Vagina (tissue), 2 donors: ENCODE measurements at places on chromosomes 7 and 10.

GRCh38 chr7:142795339-142795863, 24.6 kb downstream of the PRSS2 start:
- no peak overlapping the region for H3K4me3 ChIP-seq
- H3K36me3 ChIP-seq = no peaks in the 10 kb centered on the region
- H3K27me3 ChIP-seq = peaks cover 4% of the 10 kb centered on the region
- H3K27ac ChIP-seq = no peak overlapping the region
- peaks cover 16% of the 10 kb centered on the region for H3K4me1 ChIP-seq

DNA sequence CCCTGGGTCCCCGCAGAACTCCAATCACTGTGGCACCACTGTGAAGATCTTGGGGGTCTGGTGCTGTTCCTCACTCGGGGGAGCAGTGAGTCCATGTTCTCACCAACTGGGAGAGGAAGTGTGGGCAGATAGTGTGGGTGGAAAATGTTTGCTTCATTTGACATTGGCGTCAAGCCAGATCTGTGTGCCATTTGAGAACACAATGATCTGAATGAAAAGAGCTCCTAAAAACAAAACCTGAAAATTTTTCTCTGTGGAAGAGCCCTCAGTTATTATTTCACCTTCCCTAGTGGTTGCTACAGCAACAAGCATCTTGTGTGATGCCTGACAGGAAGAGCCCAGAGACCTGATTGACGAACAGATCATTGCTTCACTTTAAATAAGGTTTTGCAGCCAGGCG, 125.6 kb downstream of the VIPR2 start:
- H3K4me1 ChIP-seq = peaks cover 22% of the 10 kb centered on the region
- no peak overlapping the region for H3K4me3 ChIP-seq
- DNase-seq = no peak
- H3K27me3 ChIP-seq = no peaks in the 10 kb centered on the region
- no peaks in the 10 kb centered on the region for H3K36me3 ChIP-seq
- H3K27ac ChIP-seq = no peak overlapping the region

GRCh38 chr10:3848005-3848774, 63.2 kb upstream of the KLF6 start:
- peak overlapping the region; percentile 31 for H3K27ac ChIP-seq
- H3K4me3 ChIP-seq = no peak overlapping the region
- peaks cover 33% of the 10 kb centered on the region for H3K4me1 ChIP-seq
- no peaks in the 10 kb centered on the region for H3K27me3 ChIP-seq
- no peak for DNase-seq

DNA sequence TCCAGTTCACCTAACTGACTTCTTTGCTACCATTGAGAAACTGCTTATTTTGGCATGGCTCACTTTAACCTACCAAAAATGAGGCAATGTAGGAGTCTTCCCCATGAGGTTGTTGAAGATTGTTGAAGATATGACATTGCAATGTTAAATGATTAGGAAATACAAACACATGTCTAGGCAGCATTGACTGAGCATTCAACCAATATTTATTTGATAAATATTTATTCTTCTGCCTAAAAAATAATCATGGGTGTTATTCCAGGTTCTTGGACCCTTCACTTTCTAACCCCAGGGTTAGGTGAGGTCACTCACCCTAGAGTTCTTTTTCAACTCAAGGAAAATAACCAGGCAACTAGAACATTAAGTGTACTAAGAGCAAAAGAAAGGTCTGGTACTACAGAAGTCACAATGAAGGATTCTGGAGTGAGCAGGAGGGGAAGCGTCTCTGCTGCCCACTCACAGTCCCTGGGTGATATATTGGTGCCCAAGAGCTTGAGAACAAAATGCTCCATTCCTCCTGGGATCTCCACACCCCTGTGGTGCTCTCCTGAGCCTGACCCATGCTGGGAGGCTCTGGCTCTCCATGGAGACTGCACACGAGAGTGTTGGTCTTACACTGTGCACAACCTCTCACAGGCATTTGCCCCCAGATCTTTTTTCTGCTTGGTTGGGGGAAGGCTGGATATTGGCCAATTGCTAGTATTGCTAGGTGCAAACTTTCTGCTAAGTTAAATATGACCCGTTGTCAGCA, 123.4 kb downstream of the SPAG6 start:
- no peak overlapping the region for H3K4me3 ChIP-seq
- H3K36me3 ChIP-seq = no peaks in the 10 kb centered on the region
- H3K27me3 ChIP-seq = no peaks in the 10 kb centered on the region
- H3K27ac ChIP-seq = no peak overlapping the region
- no peaks in the 10 kb centered on the region for H3K4me1 ChIP-seq
- DNase-seq = no peak

DNA sequence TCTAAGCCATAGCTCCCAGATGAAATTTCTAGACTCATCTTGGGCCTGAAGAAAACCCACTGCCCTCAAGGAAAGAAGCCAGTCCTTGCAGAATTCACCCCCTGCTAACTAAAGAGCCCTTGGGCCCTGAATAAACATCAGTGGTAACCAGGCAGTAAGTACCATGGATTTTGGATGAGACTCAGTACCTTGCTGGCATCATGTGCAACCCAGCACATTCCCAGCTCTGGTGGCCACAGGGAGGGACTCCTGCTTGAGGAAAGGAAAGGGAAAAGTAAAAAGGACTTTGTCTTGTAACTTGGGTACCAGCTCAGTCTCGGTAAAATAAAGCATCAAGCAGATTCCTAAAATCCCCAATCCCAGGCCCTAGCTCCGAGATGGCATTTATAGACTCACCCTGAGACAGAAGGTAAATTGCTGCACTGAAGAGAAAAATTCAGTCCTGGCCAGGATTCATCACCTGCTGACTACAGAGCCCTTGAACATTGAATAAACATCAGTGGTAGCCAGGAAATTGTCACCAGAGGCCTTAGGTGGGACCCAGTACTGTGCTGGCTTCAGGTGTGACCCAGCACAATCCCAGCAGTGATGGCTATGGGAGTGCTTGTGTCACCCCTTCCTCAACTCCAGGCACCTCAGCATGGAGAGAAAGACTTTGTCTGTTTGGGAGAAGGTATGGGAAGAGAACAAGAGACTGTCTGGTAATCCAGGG, 31.2 kb upstream of the SFTPD start:
- DNase-seq = no peak
- H3K4me1 ChIP-seq = peaks cover 6% of the 10 kb centered on the region
- H3K36me3 ChIP-seq = no peaks in the 10 kb centered on the region
- H3K27ac ChIP-seq = no peak overlapping the region
- no peak overlapping the region for H3K4me3 ChIP-seq

GRCh38 chr7:104231054-104232046, 23.5 kb upstream of the ORC5 start:
- no peak overlapping the region for H3K27ac ChIP-seq
- H3K4me3 ChIP-seq = no peak overlapping the region
- no peaks in the 10 kb centered on the region for H3K27me3 ChIP-seq
- DNase-seq = no peak

GRCh38 chr7:78787854-78788253, 665.6 kb downstream of the MAGI2 start:
- H3K27ac ChIP-seq = no peak overlapping the region
- no peaks in the 10 kb centered on the region for H3K4me1 ChIP-seq
- no peak for DNase-seq

GRCh38 chr10:29608062-29608461, 26.7 kb downstream of the SVIL start:
- no peaks in the 10 kb centered on the region for H3K27me3 ChIP-seq
- no peaks in the 10 kb centered on the region for H3K36me3 ChIP-seq

GRCh38 chr7:73838642-73839041, 3.7 kb downstream of the METTL27 start:
- peaks cover 26% of the 10 kb centered on the region for H3K4me1 ChIP-seq
- DNase-seq = no peak
- H3K27ac ChIP-seq = no peak overlapping the region
- H3K36me3 ChIP-seq = no peaks in the 10 kb centered on the region

GRCh38 chr7:92095380-92095779, 38.9 kb downstream of the CYP51A1 start:
- no peak overlapping the region for H3K4me3 ChIP-seq
- no peaks in the 10 kb centered on the region for H3K27me3 ChIP-seq
- no peak overlapping the region for H3K27ac ChIP-seq
- no peak for DNase-seq
- H3K36me3 ChIP-seq = peaks cover 68% of the 10 kb centered on the region
- H3K4me1 ChIP-seq = no peaks in the 10 kb centered on the region

- H3K27ac ChIP-seq = no peak overlapping the region
- no peaks in the 10 kb centered on the region for H3K36me3 ChIP-seq
- DNase-seq = no peak
- H3K4me1 ChIP-seq = peaks cover 10% of the 10 kb centered on the region
- H3K4me3 ChIP-seq = no peak overlapping the region
These were observed 216.8 kb upstream of the CCDC6 start for GRCh38 chr10:60123172-60123571.

- no peaks in the 10 kb centered on the region for H3K4me1 ChIP-seq
- DNase-seq = no peak
- H3K27ac ChIP-seq = no peak overlapping the region
These were observed 78.6 kb upstream of the IFRD1 start for GRCh38 chr7:112371701-112372100.

DNA sequence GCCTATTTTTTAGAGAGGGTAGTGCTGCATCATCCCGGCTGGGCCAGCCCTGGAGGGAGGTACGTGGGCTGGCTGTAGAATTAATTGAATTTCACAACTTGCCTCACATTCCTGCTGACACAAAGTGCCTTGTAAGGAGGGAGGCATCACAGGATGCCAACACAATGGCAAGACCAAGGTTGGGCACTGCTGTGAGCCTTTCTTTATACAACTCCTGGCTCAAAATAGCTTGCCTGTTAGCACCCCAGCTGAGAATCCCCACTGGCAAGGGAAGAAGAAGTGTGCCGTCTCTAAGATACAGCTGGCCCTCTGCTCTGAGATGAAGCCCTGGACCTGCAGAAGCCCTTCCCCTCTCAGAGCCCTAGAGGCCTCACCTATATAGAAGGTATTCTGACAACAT, 873.9 kb downstream of the GRID1 start:
- no peaks in the 10 kb centered on the region for H3K36me3 ChIP-seq
- H3K27ac ChIP-seq = no peak overlapping the region
- no peaks in the 10 kb centered on the region for H3K27me3 ChIP-seq
- H3K4me1 ChIP-seq = no peaks in the 10 kb centered on the region
- no peak overlapping the region for H3K4me3 ChIP-seq

DNA sequence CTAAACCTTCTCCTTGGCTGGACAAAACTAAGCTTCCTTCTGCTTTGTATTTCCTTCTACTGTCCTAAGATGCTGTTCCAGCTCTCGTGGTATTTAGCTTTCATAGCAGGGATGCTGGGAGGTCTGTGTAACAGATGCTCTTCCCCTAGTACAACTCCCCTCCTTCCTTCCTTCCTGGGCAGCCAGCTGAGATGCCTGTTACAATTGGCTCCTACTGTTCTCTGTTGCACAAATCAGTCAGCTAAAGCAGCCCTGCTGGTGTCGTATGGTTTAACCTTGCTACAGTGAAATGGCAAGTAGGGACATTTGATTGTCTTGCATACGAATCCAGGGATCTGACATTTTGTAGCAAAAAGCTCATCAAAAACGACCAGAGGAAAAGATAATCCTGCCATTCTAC, 143.8 kb downstream of the ARHGAP21 start:
- H3K4me3 ChIP-seq = no peak overlapping the region
- H3K27me3 ChIP-seq = no peaks in the 10 kb centered on the region
- H3K36me3 ChIP-seq = peaks cover 12% of the 10 kb centered on the region
- no peak overlapping the region for H3K27ac ChIP-seq
- DNase-seq = no peak
- H3K4me1 ChIP-seq = no peaks in the 10 kb centered on the region

GRCh38 chr10:48633381-48634197, 28.7 kb upstream of the ARHGAP22 start:
- H3K4me1 ChIP-seq = no peaks in the 10 kb centered on the region
- DNase-seq = peak; percentile 67
- H3K36me3 ChIP-seq = no peaks in the 10 kb centered on the region

DNA sequence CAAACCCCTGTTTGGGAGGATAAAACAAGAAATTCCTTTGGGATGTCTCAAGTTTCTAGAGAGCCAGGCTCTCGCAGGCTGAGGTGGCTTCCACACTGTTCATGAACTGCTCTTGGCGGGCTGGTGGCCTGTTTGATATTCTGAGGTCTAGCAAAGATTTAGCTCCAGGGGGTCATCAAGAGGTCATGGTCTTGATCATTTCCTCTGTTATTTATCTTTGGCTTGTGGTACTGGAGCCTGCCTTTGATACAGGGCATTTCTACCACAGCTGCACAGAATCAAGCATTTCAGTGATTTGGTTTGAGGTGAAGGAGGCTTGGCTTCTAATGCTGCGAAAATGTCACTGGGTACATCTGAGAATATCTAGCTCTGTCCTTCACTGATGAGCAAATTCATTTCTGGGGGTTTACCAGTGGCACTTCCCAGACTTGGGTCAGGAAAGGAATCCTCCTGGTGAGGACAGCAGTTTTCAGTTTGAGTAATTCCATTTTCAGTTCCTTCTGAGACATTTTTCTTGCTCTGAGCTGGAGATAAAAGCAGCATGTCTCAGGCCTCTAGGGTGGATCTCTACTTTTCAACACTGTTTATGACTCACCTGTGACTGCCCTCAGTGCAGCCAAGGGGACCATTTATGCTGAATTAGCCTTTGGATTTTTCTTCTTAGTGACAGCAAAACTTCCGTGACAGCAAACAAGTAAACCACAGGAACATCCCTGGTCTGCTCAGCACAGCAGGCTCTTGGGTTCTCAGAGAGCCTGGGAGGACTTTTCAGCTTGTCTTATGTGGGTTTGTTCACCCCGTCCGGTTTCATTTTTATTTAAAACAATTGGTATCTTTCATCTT, 312.0 kb downstream of the RNLS start:
- H3K27me3 ChIP-seq = no peaks in the 10 kb centered on the region
- H3K4me1 ChIP-seq = peaks cover 12% of the 10 kb centered on the region
- no peaks in the 10 kb centered on the region for H3K36me3 ChIP-seq
- H3K27ac ChIP-seq = peak overlapping the region; percentile 10

- DNase-seq = no peak
- H3K4me1 ChIP-seq = no peaks in the 10 kb centered on the region
- H3K36me3 ChIP-seq = no peaks in the 10 kb centered on the region
- H3K27ac ChIP-seq = no peak overlapping the region
These were observed 1047.5 kb downstream of the GATA3 start for GRCh38 chr10:9102026-9102425.

GRCh38 chr7:34019301-34019790, 114.0 kb downstream of the BMPER start:
- no peak for DNase-seq
- H3K27me3 ChIP-seq = no peaks in the 10 kb centered on the region
